ENCODE measurements at places on chromosomes 7 and 10.

GRCh38 chr7:129898007-129898406 lies 54.8 kb downstream of the UBE2H start:
- no peak for DNase-seq

- no peak for DNase-seq
Observed at GRCh38 chr10:120508393-120508792, 51.4 kb downstream of the PLPP4 start.

GRCh38 chr7:13109201-13109600 lies 421.8 kb downstream of the ARL4A start:
- no peak for DNase-seq

GRCh38 chr7:36526863-36527548 lies 137.3 kb downstream of the ANLN start:
- DNase-seq, result no peak

- DNase-seq, result no peak
Observed at GRCh38 chr7:149722356-149722957, 50.9 kb downstream of the ZNF467 start.

- DNase-seq, result no peak
Observed at GRCh38 chr10:78896159-78896928, 172.4 kb upstream of the ZMIZ1 start.
